ENCODE measurements at places on chromosomes 7 and 10.

DNA sequence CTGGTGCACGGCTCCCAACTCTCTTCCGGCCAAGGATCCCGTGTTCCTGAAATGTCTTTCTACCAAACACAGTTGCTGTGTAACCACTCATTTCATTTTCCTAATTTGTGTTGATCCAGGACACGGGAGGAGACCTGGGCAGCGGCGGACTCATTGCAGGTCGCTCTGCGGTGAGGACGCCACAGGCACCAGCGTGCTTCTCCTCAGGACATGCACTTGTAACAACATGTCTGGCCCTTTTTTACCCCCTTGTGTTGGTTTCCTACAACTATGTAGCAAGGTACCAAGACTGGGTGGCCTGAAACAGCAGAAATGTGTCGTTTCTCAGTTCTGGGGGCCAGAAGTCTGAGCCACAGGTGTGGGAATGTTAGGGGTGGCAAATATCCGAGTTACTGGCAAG, 18.2 kb downstream of the CALML5 start:
- DNase-seq: no peak

DNA sequence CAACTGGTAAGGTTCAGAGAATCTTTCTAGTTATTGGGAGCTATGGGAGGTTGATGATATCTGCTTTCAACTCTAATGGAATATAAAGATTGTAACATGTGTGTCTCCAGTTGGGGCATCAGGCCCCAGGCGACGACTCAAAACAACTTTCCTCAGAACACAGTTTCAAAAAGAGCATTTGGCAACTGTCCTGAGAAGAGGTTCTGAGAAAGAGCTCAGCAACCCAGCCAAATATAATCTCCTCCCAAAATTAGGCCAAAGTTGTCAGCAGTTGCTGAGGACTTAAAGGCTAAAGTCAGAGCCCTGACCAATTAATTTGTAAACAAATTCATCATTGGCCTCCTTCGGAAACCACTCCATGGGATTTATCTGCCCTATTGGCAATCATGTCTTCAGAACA, 251.1 kb upstream of the NFE2L3 start:
- no peak for DNase-seq

GRCh38 chr7:57308631-57309408, 141.2 kb upstream of the ZNF716 start:
- DNase-seq: peak; percentile 1

DNA sequence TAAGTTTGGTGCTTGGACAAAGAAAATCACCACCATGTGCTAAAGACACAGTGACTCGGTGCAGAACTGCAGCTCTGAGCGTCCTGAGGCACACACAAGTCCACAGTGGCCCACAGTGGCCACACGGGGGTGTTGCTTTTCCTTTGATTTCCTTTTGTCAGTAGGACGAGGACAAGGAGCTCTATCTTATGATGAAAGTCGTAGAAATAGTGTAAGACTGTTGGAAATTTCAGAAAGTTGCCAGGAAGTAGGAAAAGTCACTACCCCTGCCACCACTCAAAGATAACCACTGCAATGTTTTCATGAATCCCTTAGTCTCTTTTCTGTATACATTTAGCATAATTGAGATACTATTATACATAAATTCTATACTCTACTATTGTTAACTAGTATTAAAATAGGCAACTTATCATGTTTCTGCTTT, 146.0 kb downstream of the TNS3 start:
- peak; percentile 63 for DNase-seq

DNA sequence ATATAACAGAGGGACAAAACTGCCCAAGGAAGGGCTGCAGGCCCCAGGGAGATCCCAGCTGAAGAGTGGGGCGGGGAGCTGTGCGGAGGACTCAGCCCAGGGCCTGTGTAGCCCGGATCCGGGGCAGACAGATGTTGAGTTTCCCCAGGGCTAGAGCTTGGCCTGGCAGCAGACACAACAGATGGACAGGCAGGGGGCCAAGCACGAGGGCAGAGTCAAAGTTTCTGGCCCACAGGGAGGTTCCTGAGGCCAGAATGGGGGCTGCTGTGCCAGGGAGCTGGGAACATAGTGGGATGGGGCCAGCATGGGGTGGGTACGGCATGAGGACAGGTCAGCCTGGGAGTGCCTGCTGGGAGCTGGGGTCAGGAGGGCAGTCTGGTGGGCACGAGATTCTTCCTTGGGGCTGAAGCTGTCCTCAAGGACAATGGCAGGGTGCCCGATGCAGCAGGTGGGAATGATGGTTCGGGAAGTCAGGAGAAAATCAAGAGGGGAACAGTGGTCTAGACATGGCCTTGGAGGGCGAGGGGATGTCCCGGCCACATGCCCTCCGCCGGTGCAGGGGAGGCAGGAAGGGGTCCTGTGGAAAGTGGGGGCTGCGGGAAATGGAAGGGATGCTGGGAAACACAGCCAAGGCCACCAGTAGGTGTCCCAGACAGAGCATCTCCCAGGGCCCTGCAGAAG, 519.1 kb upstream of the FOXK1 start:
- DNase-seq: no peak

DNA sequence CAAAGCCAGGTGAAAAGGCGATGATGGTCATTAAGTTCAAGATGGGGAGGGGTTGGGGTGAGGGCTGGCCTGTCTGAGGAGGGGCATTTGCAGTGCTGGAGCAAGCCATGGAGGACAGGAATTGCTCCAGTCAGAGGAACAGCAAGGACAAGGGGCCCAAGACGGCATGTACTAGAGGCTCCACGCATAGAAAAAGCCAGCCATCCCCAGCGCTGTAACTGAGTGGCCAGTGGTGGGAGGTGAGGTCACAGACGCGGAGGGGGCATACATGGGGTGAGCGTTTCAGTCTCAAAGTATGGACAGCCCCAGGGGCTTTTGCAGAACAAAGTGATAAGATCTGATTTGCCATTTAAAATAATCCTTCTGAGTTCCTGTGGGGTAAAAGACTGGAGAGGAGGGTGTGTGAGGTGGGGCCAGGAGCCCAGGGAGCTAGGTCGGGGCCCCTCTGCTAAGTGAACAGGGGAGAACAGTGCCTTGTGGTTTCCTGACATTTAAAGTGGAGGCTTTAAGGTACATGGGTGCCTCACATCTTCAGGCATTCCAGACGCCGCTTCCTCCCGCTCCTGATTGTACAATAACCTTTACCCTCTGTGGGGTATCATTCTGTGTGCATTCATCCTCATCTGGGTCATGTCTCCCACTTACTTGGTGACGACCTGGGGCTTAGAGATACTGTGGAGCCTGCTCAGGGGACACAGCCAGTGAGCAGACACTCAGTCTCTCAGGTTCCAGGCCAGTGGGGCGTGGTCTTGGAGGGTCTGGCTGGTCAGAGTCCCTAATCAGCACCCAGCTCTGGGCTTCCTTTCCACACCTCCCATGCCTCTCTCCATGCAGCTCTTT, 105.6 kb upstream of the GPR26 start:
- DNase-seq: no peak

GRCh38 chr7:40571796-40572195, 437.0 kb downstream of the SUGCT start:
- no peak for DNase-seq

- DNase-seq: no peak
Observed at GRCh38 chr10:62189131-62189530, 79.5 kb downstream of the RTKN2 start.

DNA sequence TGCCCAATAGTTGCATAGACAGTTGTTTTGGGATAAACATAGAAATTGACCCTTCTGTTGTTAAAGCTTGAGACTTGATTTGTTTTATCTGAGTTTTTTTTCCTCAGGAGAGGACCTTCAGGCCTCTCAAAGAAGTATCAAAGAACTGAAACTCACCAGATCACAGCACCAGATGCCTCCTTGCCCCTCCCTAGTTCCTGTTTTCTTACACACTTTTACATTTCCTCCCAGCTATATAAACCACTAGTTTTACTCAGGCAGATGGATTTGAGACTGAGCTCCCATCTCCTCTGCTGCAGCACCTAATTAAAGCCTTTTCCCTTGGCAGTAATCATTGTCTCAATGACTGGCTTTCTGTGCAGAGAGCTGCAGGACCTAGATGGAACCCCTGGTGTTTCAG, 150.6 kb upstream of the NRG3 start:
- DNase-seq: no peak

- no peak for DNase-seq
Observed at GRCh38 chr7:73885433-73885974, 24.5 kb downstream of the TMEM270 start.

DNA sequence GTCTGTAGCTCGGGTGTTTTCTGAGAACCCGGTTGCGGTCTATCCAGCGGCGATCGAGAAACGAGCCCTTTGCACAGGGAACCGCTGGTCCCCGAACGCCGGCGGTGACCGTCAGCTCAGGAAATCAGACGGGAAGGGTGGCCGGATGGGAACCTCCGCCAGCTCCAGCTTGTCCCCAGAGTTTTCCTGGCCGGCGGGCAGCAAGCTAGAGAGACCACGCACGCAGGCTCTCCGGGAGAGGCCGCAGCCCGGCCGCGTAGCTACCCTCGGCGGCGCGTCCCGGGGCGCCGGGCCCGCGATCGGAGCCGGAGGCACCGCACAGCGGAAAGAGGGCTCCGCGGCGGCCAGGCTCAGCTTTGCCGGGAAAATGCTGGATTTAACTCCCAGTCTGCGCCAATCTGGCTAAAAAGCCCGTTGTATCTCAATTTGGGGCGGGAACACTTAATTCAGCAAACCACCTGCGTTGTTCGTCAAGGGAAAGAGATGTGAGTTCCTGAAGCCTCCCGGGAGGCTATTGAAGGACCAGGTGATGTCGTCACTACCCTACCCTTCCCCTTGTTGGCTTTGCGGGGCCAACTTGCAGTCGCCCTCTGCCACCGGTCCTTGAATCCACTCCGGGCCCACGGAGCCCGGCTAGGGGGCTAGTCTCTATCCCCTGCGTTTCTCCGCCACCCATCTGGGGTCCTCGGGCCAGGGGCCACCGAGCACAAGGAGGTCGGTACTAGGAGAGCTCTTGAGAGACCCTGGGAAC, 859 bp upstream of the CH25H start:
- no peak for DNase-seq

- DNase-seq: no peak
Observed at GRCh38 chr7:10874666-10875065, 99.0 kb upstream of the PHF14 start.

- DNase-seq: no peak
Observed at GRCh38 chr7:151895631-151896031, 18.7 kb upstream of the PRKAG2 start.

DNA sequence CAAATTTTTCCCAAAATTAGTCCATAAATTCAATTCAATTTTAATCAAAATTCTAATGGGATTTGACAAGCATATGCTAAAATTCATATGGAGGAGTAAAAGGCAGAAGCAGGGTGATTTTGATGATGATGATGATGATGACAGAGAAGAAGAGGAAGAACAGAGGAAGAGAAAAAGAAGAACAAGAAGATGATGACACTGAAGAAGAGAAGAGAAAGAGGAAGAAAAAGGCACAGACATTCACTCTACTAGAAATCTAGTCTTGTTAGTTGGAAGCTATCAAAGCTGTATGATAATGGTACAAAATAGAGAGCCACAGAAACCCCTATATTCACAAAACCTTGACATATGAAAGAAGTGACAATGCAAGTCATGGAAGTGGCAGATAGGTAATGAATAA, 157.9 kb downstream of the ELMO1 start:
- peak; percentile 14 for DNase-seq

DNA sequence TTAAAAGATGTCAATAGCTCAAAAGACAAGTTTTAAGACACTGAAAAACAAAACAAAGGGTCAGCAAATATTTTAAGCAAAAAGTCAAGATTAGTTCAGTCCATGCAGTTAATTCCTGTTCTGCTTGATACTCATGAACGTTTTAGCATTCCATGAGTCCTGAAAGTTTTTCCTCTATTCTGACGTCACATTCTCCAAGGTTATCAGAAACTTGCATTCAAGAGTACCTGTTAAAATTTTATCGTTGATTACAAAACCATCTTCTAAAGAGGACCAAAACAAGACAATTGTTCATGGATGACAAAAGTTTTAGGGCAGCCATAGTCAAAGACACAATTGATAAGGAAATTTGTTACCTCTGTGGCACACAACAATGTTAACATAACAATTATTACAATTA, 52.5 kb upstream of the VOPP1 start:
- DNase-seq: no peak

- no peak for DNase-seq
Observed at GRCh38 chr7:139568813-139569490, 45.5 kb downstream of the CLEC2L start.

Measured in hematopoietic multipotent progenitor cell treated with erythropoietin and hydrocortisone succinate and interleukin-3 and kit ligand, for 6 days (in vitro differentiated cells).